ENCODE measurements at places on chromosomes 16 and 17. TPM values are rescaled to one million over a fixed set of nuclear protein-coding genes. Genes with fewer than 3 reads are reported as not detected.

ZFP3 gene
- total RNA-seq = not detected

DNA sequence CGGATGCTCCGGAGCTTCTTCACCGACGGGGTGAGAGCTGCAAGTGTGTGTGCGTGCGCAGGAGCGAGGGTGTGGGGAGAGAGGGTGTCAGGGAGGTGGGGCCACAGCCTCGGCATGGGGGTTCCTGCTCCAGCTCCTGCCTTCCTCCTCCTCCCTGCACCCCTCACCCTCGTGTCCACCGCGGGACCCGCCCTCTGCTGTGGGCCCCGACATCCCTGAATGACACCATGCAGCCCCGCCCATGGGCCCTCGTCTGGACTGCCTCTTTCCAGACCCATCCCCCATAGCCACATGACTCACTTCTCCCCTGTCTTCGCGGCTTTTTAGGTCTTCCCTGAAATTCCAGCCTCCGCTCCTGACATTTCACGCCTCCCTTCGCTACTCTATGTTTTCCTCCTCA is 41.6 kb downstream of the ARHGAP23 start:
- DNase-seq = no peak

DNA sequence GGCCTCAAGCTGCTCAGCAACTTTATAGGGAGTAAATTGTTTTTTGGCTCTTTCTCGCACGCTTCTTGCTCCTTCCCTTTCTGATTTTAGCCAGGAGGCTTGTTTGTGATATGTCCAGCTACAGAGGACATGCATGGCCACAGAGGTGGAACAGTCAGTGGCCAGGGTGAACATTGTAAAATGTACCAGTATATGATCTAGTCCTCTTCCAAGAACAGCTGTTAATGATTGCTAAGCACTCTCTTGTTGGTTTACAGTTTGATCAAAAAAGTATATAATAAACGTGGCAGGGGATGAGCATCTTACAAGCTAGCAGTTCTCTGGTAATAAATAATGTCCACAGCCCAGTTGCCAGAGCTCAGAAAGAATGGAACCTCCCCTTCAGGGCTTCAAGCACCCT is 461.7 kb upstream of the DYNLRB2 start:
- DNase-seq = no peak

GRCh38 chr17:1422885-1423284 is 22.9 kb upstream of the YWHAE start:
- DNase-seq = no peak

CIITA gene
- total RNA-seq = not detected

DNA sequence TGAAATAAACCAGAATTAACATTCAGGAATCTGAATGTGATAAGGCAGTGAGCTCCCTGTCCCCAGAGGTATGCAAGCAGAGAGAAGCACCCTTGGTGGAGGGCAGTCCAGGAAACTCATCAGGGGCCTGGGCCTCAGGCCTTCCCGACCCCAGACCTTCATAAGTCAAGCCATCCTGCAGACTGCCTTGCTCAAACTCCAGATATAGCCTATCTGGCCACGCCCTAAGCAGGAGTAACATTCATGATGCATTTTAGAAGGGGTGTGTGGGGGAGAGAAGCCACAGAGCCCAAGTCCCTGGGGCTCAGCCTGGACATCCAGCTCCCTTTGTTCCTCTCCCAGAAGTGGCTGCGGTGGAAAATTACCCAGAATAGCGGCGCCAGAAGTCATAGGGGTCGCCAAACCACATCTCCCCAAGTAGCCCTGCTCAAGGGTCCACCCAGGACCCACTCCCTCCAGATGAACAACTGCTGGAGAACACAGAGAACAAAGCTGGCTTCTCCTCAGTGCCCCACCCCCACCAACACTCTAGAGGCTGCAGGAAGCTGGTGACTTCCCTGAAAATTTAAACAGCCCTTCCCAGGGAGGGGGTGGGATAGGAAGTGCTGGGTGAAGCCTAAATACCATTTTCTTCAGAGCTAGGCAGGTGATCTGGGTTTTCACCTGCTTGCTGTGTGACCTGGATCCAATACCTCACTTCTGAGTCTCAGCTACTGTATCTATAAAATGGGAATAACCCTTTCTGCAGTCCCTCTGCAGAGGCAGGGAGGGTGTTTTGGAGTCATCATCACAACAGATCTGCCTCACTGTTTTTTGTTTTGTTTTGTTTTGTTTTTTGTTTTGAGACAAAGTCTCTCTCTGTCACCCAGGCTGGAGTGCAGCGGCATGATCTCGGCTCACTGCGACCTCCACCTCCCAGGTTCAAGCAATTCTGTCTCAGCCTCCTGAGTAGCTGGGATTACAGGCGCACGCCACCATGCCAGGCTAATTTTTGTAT is 1.5 kb upstream of the SREBF1 start:
- peak; percentile 54 for DNase-seq

MYOCD gene
- total RNA-seq = not detected

- DNase-seq = peak; percentile 43
These were observed 106.9 kb downstream of the SYCE1L start for GRCh38 chr16:77306075-77306474.

GRCh38 chr16:14151256-14152030 is 80.3 kb downstream of the MRTFB start:
- no peak for DNase-seq

- no peak for DNase-seq
These were observed 359.6 kb downstream of the SNX29 start for GRCh38 chr16:12336141-12336540.

DPEP3 gene
- not detected for total RNA-seq

MPV17L gene
- total RNA-seq = 5.2 TPM

- no peak for DNase-seq
These were observed 141.0 kb downstream of the STX8 start for GRCh38 chr17:9434642-9435057.

GRCh38 chr16:85570735-85571562 is 42.2 kb upstream of the GSE1 start:
- DNase-seq = no peak

GRCh38 chr17:77478281-77478680 is 337.5 kb downstream of the SEC14L1 start:
- no peak for DNase-seq

- no peak for DNase-seq
These were observed 5.4 kb downstream of the HELZ start for GRCh38 chr17:67239597-67239996.

DNA sequence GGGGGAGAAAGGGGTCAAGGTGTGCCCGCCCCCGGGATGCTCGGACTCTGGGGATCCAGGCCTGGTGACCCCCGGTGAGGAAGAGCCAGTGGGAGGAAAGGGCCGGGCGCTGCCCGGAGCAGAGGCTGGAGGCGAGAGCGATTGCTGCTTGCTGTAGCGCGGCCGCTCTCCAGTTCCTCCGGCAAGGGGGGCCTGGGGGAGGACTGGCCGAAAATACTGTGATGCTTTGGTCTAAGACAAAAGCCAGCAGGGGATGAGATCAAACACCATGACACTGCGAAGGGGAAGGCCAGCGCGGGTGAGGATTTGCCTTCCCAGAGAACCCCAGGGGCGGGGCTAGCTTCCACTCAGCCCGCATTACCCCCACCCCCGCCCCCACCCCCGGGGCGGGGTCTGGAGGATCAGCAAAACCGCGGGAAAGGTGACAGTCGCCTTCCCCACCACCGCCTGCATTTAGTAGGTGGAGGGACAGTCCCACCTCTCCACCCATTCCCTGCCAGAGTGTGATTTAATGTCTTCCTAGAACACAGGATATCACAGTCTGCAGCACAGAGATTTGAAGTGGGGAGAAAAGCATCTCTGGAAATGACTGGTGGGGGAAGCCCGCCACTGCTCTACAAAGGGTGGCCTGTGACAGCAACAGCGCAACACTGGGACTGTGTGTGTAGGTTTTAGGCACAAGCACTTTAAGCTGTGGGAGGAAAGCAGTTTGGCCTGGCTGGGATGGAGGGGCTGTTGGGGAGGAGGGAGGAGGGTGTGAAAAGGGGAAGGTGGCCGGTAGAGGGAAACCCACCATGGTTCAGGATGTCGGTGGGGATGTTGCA is 25.7 kb downstream of the MRC2 start:
- no peak for DNase-seq

AMDHD2 gene
- 75.0 TPM for total RNA-seq

- DNase-seq = peak; percentile 71
These were observed 85.5 kb upstream of the DOC2B start for GRCh38 chr17:266701-267667.

RNF222 gene
- 0.03 TPM for total RNA-seq

DNA sequence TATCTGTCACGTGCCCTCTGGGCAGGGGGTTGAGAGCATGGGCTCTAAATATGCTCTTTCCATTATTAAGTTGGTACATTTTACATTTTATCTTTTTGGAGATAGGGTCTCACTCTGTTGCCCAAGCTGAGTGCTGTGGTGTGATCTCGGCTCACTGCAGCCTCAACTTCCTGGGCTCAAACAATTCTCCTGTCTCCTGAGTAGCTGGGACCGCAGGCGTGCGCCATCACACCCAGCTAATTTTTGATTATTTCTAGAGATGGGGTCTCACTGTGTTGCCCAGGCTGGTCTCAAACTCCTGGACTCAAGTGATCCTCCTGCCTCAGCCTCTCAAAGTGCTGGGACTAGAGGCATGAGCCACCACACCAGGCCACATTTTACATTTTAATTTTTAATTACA is 43.9 kb upstream of the KDM6B start:
- DNase-seq = no peak

GRCh38 chr16:70522216-70523075 is 908 bp downstream of the COG4 start:
- no peak for DNase-seq

- no peak for DNase-seq
These were observed 202 bp downstream of the CEP131 start for GRCh38 chr17:81222620-81222905.

DNA sequence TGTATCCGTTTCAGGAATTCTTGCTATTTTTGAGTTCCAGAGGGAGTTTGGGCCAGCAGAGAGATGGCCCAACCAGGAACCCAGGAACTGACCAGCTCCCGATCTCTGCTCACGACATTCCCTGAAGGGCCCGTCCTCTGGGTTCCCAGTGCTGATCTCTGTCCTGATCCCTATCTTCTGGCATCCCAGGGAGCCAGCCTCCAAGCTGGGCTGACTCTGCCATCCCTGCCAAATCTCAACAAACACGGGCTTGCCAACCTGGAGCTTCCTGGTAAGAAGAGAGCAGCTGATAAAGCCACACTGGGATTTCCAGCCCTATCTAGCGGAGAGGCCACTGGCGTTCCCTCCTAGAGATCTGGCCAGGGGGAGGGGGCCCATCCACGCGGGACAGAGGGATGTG is 16.2 kb downstream of the GPRC5B start:
- DNase-seq = peak; percentile 54

ZG16B gene
- total RNA-seq = not detected

- DNase-seq = no peak
These were observed 9.0 kb downstream of the VPS9D1 start for GRCh38 chr16:89711601-89712273.

KRTAP3-1 gene
- not detected for total RNA-seq

GRCh38 chr17:20967776-20968175 is 75.0 kb downstream of the USP22 start:
- DNase-seq = no peak

- no peak for DNase-seq
These were observed 3.2 kb upstream of the PRSS21 start for GRCh38 chr16:2813771-2814221.

HAP1 gene
- 1.6 TPM for total RNA-seq

NLRC3 gene
- total RNA-seq = not detected

DNA sequence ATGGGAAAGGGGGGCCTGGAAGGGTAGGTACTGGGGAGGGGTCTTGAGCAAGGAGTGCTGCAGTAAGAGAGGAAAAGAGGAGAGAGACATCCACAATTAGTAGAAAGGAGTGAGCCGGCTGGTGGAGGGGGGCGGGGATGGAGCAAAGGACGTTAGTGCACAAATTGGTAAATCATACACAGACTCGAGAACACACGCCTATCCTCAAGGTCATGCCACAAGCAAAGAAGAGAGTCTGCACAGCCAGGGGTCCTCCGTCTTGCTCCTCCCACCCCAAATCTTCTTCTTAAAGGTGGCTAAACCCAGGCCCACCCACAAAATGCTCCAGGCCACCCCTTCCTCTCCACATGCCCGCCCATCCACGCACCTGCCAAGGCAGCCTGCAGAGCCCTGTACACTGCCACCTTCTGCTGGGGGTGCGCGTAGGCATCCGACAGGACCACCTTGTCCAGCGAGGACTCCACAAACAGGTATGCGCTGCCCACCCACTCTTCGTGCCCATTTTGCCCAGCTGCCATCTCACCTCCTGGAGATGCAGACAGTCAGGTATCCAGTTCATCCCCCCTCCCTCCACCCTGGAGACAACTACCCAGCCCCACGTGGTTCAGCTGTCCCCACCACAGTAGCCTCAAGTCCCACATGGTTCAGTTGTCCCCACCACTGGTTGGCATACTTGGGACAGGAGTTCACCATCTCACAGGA is 3.4 kb downstream of the TRADD start:
- DNase-seq = no peak

DNA sequence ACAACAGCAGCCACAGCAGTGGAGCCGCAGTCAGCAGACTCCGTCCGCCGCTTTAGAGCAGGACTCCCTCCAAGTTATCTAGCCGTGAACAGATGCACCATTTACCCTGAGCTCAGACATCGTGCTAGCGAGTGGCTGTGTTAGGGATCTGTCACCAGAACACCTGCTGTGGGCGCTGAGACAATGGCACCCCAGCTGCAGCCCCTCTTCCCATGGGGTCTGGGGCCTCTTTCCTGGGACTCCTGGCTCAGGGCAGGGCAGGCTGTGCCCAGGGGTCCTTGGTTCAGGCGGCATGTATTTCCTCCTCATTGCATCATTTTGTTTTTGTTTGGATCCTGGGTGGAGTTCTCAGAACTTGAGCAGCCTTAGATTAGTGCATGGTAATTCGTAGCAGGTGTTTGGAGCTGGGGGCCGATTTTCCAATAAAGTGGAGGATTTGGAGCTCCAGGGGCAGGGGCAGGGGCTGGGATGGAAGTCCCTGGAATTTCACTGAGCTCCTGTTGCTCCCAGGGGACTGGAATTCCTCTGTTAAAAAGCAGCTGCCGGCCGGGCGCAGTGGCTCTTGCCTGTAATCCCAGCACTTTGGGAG is 23.4 kb downstream of the NMRAL1 start:
- no peak for DNase-seq

C16orf92 gene
- total RNA-seq = not detected

GRCh38 chr17:56231693-56232092 is 78.4 kb downstream of the ANKFN1 start:
- DNase-seq = no peak

DNA sequence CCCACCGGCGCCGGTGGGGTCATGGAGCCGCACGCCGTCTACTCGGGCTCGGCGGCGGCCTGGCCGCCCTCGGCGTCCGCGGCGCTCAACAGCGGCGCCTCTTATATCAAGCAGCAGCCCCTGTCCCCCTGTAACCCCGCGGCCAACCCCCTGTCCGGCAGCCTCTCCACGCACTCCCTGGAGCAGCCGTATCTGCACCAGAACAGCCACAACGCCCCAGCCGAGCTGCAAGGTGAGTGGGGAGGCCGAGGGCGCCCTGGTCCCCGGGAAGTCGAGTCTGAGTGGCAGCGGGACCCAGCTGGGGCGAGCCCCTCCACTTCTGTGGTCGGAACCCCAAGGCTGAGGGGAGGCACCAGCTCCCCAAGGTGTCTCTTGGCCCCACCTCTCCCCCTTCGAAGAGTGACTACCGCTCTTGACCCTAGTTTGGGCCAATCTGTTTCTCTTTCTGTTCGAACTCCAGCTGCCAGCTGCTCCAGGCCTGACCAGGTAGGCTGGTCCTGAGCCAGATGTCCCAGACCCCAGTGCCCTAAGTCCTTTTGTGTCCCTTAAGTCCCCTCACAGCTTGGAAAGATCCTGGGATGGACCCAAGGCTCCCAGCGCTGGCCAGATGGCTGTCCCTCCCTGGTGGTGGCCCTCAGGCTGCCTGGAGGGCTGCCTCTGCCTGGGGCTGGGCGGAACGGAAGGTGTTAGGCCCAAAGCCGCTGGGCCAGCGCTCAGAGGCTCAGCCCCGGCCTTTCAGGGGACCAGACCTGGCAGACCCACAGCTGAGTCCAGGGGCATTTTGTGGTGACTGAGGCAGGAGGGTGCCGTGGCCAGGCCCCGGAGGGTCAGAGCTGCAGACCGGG is 1.2 kb downstream of the FOXF1 start:
- DNase-seq = no peak
